ENCODE measurements at places on chromosomes 2 and 18.

DNA sequence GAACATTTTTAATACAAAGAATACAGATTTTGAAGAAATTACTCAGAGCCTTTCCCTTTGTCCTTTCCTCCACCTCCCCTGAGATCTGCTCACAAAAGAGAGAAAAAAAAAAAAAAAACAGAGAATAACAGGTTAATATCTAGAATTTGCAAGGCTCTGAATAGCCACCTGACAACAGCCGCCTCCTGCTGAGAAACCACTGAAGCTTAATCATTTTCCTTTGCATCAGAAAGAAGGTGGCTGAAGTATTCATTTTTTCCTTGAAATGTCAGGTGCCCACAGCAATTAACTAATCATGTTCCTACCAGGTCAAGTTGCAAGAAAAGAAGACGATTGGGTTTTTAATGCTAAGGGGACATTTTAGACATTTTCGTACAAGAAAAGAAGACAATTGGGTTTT is 21.2 kb downstream of the CNTNAP5 start:
- H3K27me3 ChIP-seq: no peaks in the 10 kb centered on the region
- H3K4me3 ChIP-seq: no peak overlapping the region

- H3K36me3 ChIP-seq: no peaks in the 10 kb centered on the region
- H3K4me3 ChIP-seq: no peak overlapping the region
- H3K27ac ChIP-seq: no peak overlapping the region
- H3K27me3 ChIP-seq: no peaks in the 10 kb centered on the region
These were observed 112.4 kb upstream of the GATA6 start for GRCh38 chr18:22056950-22057349.

DNA sequence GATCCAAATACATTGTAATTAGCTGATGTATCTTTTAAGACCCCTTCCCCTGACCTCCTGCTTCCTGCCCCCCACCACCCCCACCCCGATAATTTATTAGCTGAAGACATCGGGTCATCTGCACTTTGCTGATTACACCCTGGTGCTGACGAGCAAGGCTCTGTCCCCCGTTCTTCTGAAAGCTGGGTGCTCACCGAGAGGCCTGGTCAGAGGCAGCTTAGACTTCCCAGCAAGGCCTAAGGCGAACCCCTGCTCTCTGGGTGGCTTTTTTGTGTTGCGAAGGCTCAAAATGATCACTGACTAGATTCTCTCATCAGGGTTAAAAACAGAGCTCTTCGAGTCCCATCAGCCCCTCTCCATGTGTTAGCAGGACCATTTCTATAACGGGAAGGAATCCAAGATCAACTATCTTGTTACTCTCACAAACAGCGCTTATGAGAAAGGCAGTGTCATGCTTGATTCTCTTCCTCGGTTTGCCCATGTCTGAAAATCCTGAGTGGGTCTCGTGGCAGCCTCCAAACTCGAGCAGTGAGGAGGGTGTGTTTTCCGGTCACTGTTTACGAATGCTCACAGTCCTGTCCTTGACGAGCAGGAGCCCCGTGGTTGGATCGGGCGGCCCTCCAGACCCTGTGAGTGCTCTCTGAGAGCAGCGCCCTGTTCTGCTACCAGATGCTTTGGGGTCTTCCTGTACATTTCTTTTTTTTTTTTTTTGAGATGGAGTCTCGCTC is 201.6 kb downstream of the HDAC4 start:
- no peaks in the 10 kb centered on the region for H3K27me3 ChIP-seq
- H3K27ac ChIP-seq: no peak overlapping the region
- H3K4me3 ChIP-seq: no peak overlapping the region
- H3K4me1 ChIP-seq: peaks cover 18% of the 10 kb centered on the region
- H3K36me3 ChIP-seq: peaks cover 3% of the 10 kb centered on the region

DNA sequence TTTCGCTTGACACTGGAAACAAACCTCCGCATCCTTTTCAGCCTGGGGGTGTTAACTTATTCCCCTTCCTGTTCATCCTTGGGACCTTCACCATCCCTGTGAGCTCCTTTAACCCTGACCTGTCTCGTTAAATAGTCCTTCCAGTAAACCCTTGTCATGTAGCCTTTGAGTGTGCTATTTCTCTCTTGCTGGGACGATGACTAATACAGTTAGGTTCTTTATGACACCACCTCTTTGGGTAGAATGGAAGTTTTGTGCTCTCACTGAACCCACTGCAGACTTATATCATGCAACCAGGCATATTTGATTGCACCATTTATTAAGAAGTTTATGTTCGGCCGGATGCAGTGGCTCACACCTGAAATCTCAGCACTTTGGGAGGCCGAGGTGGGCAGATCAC is 40.5 kb upstream of the GAREM1 start:
- H3K36me3 ChIP-seq: no peaks in the 10 kb centered on the region
- H3K4me1 ChIP-seq: no peaks in the 10 kb centered on the region
- DNase-seq: no peak
- no peak overlapping the region for H3K27ac ChIP-seq
- H3K27me3 ChIP-seq: no peaks in the 10 kb centered on the region
- H3K4me3 ChIP-seq: no peak overlapping the region

DNA sequence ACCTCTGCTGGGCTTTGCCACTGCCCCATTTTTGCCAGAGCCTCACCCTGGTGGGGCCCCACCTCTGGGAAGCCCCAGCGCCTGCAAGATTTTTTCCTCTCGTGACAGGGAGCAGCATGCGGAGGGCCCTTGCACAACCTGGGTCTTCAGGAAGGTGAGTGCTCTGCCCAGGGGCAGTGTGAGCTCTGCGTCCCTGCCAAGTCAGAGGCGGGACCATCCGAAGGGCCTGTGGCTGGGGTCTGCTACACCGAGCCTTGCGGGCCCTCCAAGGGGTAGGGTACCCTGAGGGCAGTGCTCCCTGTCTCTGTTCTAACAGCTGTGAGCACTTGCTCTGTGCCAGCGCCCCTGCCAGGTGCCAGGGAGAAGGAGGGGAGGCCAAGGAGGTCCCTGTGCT is 5.8 kb upstream of the ODC1 start:
- no peaks in the 10 kb centered on the region for H3K27me3 ChIP-seq
- H3K27ac ChIP-seq: peak overlapping the region; percentile 83
- DNase-seq: no peak
